ENCODE measurements at places on chromosomes 5 and 9.

DNA sequence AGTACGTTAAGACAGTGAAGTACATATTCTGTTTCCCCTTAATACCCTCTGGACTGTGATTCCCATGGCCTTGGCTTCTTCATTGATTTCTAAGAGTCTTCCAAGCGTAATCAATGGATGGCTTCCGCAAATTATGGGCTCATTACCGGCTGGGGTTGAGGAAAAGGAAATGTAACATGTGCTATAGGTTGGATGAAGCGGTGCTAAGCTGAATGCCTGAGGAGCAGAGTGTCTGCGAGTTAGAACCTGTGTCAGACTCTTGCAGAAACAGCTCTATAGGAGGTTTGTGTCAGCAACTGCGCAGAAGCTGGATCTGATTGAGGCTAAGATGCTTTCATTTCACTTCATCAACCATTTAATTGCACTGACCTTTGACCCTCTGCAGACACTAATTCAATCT, 114.3 kb upstream of the CDH18 start:
- DNase-seq = no peak

- DNase-seq = no peak
These were observed 116.0 kb downstream of the TENT4A start for GRCh38 chr5:6829150-6829784.

GRCh38 chr9:97299809-97300414, 7.5 kb upstream of the CCDC180 start:
- no peak for DNase-seq

GRCh38 chr5:176890455-176891330, 8.5 kb downstream of the HK3 start:
- no peak for DNase-seq

DNA sequence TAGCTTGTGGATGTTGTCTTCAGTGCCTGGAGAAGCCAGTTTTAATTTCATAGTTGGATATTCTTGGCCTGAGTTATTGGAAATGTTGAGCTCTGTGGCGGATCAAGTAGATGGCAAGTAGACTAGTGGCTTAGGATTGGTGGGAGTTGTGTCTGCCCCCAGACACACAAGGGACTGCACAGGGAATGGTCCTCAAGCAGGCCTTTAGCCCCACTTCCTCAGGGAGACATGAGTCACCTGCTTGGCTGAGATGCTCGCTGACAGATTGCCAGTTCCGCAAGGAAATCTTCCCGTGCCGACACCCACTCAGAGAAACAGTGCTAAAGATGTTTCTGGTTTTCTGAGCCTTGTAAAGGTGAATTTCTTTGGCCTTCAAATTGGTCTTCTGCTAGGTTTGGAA, 18.8 kb upstream of the CATSPER3 start:
- peak; percentile 22 for DNase-seq

DNA sequence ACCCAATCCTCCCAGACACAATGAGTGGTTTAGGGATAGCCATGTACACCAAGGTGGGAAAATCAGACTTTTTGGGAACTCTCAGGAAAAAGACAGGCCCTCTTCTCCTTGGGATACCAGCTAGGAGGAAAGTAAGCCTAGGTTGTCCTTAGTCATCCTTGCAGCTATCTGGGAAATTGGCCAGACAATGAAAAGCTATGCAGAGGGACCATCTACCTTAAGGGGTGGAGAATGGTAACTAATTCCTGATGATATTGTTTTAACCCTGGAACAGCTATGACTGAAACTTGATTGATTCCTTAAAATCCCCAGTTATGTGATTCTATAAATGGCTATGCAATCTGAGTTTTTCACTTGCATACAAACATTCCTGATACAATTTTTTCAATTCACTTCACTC, 88.9 kb upstream of the BNC2 start:
- no peak for DNase-seq

- no peak for DNase-seq
These were observed 49.1 kb upstream of the CLK4 start for GRCh38 chr5:178675922-178676321.

- DNase-seq = no peak
These were observed 74.5 kb downstream of the XRCC4 start for GRCh38 chr5:83151821-83152220.

GRCh38 chr9:136051837-136052471, 43.1 kb downstream of the NACC2 start:
- DNase-seq = peak; percentile 65

- no peak for DNase-seq
These were observed 32.4 kb upstream of the CTNNA1 start for GRCh38 chr5:138720840-138721239.

- no peak for DNase-seq
These were observed 339.5 kb upstream of the RFX3 start for GRCh38 chr9:3865141-3865772.

- no peak for DNase-seq
These were observed 256.8 kb upstream of the RPS23 start for GRCh38 chr5:82534986-82535385.

GRCh38 chr9:79127661-79128060, 444.1 kb upstream of the TLE4 start:
- DNase-seq = no peak

- no peak for DNase-seq
These were observed 142.9 kb downstream of the PLK2 start for GRCh38 chr5:58317009-58317408.

GRCh38 chr9:70789086-70789485, 332.3 kb downstream of the TRPM3 start:
- no peak for DNase-seq

GRCh38 chr9:129109952-129110739, 447 bp downstream of the CRAT start:
- no peak for DNase-seq

DNA sequence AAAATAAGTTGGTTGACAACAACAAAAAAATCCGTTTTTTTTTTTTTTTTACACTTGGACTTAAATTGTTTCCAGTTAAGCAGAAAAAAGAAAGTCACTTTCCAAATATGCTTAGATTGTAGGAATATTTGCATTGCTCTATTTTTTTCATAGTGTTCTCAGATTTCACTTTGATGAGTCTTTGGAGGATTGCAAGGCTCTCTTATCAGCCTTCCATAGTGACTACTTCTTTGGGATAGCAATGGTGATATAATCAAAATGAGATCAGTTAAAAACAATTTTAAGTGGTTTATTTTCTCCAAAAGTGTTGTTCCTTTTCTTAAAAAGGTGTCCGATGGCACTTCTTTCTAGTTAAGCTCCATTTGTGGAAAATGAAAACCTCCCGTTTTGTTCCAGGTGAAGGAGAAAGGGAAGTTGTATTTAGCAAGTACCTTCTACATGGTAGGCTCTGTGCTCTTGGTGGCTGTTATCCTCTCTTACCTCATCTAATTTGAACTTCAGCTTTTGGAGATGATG, 3.9 kb downstream of the RASGRF2 start:
- DNase-seq = no peak

GRCh38 chr9:133803028-133803585, 65.0 kb upstream of the SARDH start:
- no peak for DNase-seq

DNA sequence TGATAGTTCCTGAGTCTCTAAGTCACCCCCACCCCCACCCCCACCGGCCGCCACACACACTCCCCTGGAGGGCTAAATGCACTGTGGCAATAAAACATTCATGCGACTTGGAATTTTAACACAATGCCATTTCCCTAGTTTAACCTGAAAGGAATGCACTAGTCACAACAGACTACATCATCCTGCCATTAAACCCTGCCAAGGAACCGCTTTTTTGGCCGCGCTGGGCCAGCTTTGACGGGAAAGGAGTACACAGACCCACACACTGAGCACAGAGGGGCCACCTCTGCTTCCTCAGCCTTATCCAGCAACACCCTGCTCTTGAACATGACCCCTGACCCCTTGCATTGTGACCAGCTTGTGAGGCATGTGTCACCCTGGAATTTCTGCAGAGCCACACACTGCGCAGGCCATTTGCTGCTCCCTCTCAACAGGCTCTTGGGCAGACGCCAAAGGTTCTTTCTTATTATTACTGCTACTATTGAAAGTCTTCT, 165.3 kb downstream of the BNC2 start:
- no peak for DNase-seq
